Activated naive CD8-positive, alpha-beta T cell treated with anti-CD3 and anti-CD28 coated beads, Interleukin-2, amount 50 U/mL, for 24 hours (primary cell): ENCODE measurements at places on chromosomes 4 and X.

GRCh38 chr4:99383833-99384392, 31.4 kb upstream of the ADH1C start:
- DNase-seq = no peak

- no peak for DNase-seq
Observed at GRCh38 chrX:150357790-150358189, 5.3 kb upstream of the MAMLD1 start.

- no peak for DNase-seq
Observed at GRCh38 chr4:138095378-138095777, 146.8 kb downstream of the SLC7A11 start.

DNA sequence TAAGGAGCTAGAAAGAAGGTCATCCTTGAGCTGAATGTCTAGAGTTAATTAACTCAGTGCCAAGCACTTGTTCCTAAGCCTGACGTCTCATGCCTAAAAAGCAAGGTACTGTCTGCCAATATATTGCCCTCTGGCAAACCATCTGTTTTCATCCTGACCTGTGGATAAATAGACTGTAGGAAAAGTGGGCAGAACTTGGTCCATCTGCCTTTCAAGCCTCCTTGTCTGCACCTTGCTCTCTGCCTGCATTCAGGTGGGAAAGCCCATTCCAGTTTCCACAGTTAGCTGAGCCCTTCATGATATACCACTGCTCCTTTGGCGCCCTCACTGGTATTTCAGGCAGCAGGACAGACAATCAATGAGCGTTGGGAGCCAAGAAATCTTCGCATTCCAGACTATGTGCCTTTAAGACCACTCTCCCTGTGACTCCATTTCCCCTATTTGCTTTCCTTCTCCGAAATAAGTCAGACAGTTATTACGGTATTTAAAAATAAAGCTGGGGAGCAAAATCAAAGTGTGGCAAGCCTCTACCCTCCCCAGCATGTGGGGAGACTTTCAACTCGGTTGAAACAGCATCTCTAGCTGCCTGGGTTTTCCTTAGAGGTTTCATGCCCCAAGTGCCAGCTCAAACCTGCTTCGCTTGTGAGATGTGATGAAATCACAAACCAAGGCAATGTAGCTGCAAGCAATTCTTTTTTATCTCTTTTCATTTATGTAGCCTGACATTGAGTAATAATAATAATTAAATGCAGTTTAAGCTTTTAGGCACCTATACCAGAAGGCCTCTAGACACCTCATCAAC, 2.5 kb upstream of the CCDC149 start:
- DNase-seq = no peak

DNA sequence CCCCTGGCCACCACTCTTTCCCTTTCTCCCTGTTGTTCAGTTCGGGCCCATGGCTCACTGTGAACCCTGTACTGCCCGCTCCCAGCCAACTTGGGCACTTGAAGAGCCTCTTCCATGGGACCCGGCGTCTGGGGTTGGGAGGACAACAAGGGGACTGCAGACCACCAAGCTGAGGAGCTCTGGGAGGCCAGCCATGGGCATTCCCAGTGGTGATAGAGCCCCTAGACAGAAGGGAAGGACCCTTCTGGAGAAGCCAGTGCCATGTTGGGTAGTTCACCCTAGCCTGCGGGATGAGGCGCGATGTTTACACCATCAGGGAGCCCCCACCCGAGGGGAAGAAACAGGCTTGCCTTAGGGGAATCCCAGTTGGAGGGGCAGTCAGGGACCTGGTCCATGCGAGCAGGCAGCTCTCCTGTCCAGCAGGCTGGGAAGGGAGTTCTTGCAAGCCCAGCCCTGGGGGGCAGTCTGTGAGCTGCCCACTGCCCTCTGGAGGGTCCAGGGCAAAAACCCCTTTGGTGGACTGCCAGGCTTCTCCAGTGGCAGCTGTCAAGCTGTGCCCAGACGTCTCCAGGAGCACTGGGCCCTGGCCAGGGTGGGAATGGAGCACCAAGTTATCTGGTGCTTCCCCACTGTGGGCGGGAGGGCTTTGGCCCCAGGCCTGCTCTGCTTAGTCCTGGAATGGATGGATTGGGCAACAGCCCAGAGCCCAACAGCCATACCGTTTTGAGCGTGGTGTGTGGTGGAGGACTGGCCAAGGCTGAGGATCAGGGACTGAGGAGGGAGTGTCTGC, 23.7 kb upstream of the UBA1 start:
- no peak for DNase-seq

DNA sequence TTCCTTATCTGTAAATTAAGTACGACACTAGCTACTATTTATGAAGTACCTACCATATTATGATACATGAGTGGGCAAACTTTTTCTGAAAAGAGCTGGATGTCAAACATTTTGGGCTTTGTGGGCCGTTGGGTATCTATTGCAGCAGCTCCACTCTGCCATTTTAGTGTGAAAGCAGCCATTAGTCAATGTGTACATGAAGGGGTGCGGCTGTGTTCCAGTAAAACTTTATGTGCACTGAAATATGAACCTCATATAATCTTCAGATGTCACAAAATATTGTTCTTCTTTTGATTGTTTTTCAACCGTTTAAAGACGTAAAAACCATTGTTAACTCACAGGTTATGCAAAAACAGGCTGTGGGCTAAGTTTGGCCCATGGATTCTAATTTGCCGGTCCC, 14.1 kb downstream of the PRPS2 start:
- no peak for DNase-seq

DNA sequence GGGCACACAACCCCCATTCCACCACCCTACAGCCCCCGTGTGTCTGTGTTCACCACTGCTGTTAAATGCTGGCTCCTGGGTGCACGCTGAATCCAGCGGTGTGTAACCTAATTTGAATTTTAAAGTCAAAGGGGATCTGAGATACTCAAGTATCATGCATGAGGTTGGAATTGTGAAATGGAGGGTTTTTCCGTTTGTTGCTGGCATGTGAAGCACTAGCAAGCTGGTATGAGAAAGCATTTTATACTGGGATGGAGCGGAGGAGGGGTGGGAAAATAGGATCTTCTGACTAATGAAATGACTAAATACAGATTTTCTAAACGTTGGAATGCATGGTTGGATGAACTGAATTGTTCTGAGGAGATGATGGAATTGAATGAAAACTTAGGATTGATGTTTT, 36.9 kb upstream of the FAT1 start:
- no peak for DNase-seq

DNA sequence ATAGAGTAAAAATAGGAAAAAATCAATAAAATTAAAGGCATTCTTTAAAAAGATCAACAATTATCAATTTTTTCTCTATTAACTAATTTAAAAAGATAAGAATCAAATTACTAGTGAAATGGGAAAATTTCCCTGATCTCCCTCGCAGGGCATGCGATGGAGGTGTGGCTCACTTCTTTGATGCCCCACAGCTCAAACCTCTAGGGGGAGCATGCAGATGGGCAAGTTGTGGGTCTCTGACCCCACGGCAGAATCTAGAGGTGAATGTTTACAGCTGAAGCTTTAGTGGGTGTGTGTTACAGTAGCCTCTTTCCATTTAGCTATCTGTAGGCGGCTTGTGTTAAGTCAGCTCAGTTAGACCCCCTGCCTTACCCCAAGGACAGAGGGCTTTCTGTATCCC, 1348.8 kb downstream of the PCDH18 start:
- DNase-seq = no peak

DNA sequence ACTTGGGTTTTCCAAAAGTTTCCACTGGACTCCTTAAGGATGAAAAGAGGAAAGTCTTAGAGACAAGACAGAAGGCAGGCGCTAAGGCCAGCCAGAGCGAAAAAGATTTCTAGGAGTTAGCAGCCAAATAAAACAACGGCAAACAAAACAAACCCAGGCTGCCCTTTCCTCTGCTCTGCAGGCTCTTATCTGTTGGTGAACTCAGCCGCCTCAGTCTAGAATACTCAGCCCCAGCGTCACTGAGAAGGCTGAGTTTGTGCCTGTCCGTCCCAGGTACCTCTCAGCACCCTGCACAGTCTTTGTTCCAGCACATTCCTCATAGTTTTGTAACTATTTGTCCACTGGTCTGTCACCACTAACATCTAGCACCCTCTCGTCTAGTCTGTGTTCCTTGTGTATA, 75.6 kb upstream of the FAM9C start:
- no peak for DNase-seq

- DNase-seq = peak; percentile 40
Observed at GRCh38 chr4:129641179-129641578, 545.2 kb downstream of the C4orf33 start.

DNA sequence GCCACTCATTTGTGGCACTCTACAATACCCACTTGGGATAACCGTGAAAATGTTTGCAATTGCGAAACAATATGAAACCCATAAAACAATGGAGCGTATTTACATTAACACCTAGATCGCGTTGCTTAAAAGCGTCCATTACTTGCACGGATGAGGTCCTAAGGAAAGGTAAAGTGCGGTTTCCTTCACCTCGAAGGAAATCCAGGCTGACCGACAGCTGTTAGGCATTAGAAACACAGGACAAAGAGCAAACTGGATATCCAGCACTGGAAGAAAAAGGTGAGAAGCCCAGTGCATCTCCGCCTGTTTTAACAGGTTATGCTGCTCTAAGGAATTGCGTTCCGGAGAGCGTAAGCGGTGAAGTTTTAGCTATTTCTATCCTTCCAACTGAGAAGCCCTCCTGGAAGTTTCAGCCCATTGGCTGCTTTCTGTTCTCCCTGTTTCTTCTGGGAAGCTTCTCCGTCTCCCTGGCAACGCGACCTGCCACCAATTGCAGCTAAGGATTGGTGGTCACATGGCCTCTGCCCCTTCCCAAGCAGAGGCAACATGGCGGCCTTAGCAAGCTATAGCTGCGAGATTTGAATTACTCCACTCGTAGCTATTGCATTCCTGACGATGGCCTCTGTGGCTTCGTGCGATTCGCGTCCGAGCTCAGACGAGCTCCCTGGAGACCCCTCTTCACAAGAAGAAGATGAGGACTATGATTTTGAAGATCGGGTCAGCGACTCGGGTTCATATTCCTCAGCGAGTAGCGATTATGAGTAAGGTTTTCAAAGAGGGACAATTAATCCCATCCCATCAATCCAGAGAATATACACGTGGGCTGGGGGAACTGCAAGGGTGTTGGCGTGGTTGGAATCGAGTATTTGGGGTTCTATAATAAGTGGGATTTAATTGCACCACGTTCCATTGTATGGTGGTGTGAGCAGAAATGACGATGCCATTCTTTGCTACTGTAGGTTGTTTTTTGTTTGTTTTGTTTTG, at the start of gene INTU:
INTU (plus strand) TSS at position 538 of the 984 bp plus-strand sequence; CDS start at position 616, 78 bp downstream.
- DNase-seq = peak; percentile 44

- no peak for DNase-seq
Observed at GRCh38 chr4:109465069-109465468, 31.5 kb downstream of the SEC24B start.

- DNase-seq = no peak
Observed at GRCh38 chr4:182495645-182496385, 252.6 kb downstream of the TENM3 start.

DNA sequence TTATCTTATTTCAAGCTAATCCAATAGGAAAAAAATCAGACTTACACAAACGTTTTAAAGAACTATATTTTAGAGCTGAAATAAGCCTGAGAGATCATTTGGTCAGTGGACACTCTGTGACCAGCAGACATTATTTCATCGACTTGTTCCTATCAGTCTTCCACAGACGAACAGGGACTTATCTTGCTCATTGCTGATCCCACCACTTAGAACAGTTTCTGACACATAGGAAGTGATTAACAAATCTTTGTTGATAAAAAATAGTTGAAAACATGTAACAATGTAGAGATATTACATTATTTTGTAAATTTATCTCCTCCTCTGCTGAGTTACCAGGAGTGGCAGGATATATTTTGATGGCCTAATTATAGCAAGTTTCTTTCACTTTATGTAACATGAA, 65.8 kb downstream of the TAPT1 start:
- DNase-seq = no peak

DNA sequence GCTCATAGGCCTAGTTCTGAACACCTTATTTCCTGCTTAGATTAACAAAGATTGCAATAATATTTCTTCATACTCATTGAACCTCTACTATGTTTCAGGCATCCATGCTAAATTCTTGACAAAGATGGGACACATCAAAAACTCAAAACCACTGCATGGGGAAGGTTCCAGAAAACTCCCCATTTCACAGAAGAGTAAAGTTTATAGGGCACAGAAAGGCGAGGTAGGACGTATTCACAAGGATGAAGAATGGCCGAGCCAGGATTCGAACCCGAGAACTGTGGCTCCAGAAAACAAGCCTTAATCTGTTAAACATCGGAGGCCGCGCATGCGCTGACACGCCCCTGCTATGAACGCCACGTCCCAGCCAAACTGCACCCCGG, 688 bp downstream of the UXT start:
- DNase-seq = no peak

DNA sequence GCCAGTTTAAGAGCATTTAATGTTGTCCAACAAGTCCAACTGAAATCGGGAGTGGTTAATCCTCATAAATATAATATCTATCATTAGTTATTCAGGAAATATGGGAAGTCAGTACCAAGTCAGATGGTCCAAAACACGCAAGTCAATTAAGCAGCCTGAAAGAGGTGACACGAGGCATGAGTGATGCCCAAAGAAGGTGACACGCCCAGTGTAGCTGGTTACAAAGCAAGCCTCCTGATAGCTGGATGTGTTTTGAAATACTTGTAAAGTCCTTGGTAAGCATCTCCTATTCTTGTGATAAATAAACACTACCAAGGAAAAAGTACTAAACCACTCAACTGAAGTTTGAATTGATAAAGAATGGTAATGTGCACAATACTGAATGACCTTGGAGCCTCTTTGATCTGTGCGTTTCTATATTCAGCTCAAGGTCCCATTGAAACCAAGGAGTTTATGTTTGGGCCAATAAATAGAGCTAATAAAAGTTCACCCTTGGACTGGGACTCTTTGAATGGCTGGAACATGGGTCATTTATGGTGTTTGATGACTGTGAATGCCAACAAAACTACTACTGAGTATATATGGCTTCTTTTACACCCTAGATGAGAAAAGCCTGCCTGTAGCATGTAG, 93.2 kb upstream of the KLF3 start:
- no peak for DNase-seq

DNA sequence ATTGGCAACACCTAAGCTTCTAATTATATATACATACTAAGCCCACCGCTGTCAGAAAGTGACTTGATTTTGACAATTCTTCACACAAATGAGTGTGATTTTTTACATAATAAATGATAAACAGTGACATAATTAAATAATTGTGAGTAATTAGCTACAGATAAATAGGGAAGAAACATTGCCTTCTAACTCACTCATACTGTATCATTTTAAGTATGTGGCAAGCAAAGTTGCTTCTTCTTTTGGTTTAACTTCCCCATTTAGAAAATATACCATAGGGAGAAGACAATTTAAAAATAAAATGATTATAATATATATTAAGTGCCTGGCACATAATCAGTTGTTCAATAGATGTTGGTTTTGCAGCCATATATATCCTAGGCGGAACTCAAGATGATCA, 644.2 kb downstream of the FSTL5 start:
- no peak for DNase-seq

- no peak for DNase-seq
Observed at GRCh38 chrX:71420686-71421085, 54.5 kb downstream of the TAF1 start.

- no peak for DNase-seq
Observed at GRCh38 chrX:10064736-10065135, 92.0 kb upstream of the CLCN4 start.

DNA sequence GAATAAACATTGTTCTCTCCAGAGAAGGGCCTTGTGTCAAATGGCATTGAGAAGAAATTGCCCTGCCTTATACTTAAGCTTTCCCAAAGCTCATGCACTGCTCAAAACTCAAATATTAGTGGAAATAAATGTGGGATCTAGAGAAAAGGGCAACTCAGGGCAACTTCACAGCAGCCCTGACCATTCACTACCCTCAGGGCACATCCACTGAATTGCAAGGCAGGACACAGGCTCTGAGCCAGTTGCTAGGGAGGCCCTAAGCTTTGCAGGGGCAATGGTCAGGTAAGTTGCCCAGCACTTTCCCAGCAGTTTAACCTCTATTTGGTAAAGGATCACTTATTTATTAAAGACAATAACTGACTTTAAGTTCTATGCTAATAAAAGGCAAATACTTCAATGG, 255.3 kb upstream of the TEX13A start:
- DNase-seq = no peak
